Vagina (tissue), 2 donors: ENCODE measurements at places on chromosomes 2 and 18. TPM values are rescaled to one million over a fixed set of nuclear protein-coding genes. Genes with fewer than 3 reads are reported as not detected.

CCDC74B gene
- 10.3 TPM for total RNA-seq

FAHD2B gene
- 28.2 TPM for total RNA-seq

TLX2 gene
- 6.6 TPM for total RNA-seq

PPM1B gene
- total RNA-seq = 32.2 TPM

MAL gene
- 71.0 TPM for total RNA-seq

ZSWIM2 gene
- not detected for total RNA-seq

STK36 gene
- 59.9 TPM for total RNA-seq

MYO5B gene
- total RNA-seq = 22.6 TPM

HOXD10 gene
- 19.6 TPM for total RNA-seq

M1AP gene
- total RNA-seq = 4.9 TPM

MPP4 gene
- 0.74 TPM for total RNA-seq
